Panc1 (cell line): ENCODE measurements at places on chromosomes 1 and 21.

DNA sequence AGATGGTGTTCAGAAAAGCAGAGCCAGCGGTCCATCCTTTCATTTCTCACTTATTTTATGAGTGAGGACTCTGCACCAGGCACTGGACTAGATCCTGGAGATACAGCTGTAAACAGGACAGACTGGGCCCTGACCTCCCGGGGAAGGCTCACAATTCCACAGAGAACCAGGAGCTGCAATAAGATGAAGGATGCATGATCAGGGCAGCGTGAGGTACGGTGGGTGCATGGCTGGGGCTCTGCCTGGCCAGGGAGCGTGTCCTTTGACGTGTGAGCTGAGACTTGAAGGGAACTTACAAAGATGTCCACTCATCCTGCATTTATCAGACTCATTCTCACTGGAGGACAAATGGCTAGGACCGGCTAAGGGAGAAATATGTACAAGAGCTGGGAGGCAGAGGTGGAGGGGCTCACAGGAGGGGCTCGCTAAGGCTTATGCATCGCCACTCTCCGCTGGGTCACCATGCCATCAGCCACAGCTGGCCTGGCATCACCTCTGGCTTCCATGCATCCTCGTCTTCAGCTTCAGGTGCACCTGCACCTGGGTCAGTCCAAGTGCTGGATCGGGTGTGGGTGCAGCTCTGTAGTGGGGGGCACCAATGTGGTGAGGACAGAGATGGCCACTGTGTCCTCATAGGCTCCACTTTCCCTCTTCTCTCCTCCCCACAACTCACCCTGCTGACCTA, 213.9 kb downstream of the TOMM20 start:
- no peak for DNase-seq

- no peak for DNase-seq
Measured at GRCh38 chr1:113401728-113402127, 11.4 kb downstream of the MAGI3 start.

DNA sequence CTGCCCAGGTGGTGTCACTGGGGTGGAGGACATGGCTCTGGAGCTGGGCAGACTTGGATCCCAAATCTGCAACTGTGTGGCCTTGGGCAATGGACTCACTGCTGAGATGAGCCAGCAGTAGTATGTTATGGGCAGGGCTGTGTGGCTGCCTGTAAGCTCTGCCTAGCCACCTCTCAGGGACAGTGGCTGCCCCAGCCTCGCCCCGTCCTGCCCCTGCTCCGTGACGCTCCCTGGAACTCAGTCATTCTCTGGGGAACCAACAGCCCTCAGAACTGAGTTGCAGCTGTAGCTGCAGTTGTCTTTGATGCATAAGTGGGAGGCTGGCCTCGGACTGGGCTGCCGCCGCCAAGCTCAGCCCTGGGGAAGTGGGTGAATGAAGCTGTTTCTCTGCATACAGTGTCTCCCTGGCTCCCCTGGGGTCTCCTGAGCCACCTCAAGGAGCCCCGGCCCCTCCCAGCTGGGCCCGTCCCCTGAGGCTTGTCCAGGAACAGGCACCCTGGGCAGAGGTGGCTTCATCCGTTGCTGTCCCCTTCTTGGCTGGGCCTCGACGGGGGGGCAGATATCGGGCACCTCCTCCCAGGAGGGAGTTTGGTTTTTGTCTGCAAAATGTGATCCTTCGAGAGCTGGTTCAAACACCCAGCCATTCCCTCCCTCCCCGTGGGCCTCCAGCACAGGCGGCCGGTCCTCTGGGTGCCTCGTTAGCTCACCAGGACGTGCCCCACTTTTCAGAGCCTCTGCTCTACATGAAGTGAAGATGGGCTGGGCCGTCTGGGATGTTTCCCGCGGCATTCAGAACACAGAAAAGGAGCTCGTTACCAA, 26.2 kb upstream of the PLCH2 start:
- DNase-seq, result no peak

DNA sequence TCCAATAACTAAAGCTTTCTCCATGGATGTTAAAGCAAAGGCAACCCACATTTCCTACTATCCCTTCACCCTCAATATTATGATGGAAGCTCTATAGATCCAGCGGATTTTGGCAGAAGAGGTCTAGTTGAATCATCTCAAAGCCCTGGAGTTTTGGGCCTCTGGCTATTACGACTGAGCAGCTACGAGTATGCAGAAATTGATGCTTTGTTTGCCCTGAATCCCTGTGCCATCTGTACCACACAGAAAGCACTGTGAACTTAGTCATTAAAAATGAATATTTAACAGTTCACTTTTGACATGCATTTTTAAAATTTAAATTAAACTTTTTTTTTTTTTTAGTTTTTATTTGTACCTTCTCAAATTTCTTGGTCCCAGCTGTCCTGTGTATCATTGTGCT, 705.4 kb upstream of the PTBP2 start:
- DNase-seq, result no peak

GRCh38 chr1:30506291-30507015, 216.9 kb downstream of the MATN1 start:
- no peak for DNase-seq

DNA sequence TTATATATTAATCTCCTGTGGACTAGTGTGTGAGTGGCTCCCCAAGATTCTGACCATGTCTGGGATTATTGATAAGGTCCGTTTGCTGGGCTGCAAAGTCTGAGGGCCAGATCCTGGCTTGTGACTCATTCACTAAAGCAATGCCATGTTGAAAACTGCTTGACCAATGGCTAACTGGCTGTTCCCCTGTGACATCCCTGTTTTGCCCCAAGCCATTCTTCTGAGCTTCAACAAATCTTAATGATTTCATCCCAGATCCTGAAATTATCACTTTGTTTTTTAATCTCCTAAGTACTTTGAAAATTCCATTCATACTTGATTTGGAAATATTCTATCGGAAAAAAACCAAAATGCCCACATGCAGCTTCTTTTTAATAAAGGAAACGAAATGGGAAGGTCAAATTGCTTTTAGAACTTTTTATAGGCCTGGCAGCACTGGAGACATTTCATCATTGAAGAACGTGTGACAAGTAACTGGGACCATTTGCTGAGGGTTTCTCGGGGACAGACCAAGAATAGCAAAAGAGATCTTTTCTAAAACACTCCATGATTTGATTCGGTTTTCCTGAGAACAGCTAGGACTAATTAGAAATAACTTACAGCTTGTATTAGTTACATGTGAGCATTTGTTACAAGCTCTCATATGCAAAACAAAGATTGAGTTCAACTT, 121.3 kb downstream of the TGFB2 start:
- no peak for DNase-seq
